ENCODE measurements at places on chromosomes 13 and 19.

GRCh38 chr19:17648786-17649185 lies 39.4 kb downstream of the UNC13A start:
- DNase-seq = no peak

DNA sequence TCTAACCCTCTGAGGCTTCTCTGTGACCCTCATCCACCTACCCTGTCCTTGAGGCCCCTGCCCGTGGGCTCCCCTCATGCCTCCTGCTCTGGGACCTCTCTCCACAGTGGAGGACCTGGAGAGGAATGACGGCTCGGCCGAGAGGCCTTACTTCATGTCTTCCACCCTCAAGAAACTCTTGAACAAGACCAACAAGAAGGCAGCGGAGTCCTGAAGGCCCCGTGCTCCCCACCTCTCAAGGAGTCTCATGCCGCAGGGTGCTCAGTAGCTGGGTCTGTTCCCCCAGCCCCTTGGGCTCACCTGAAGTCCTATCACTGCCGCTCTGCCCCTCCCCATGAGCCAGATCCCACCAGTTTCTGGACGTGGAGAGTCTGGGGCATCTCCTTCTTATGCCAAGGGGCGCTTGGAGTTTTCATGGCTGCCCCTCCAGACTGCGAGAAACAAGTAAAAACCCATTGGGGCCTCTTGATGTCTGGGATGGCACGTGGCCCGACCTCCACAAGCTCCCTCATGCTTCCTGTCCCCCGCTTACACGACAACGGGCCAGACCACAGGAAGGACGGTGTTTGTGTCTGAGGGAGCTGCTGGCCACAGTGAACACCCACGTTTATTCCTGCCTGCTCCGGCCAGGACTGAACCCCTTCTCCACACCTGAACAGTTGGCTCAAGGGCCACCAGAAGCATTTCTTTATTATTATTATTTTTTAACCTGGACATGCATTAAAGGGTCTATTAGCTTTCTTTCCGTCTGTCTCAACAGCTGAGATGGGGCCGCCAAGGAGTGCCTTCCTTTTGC lies 10.8 kb upstream of the ILF3 start:
- no peak for DNase-seq

DNA sequence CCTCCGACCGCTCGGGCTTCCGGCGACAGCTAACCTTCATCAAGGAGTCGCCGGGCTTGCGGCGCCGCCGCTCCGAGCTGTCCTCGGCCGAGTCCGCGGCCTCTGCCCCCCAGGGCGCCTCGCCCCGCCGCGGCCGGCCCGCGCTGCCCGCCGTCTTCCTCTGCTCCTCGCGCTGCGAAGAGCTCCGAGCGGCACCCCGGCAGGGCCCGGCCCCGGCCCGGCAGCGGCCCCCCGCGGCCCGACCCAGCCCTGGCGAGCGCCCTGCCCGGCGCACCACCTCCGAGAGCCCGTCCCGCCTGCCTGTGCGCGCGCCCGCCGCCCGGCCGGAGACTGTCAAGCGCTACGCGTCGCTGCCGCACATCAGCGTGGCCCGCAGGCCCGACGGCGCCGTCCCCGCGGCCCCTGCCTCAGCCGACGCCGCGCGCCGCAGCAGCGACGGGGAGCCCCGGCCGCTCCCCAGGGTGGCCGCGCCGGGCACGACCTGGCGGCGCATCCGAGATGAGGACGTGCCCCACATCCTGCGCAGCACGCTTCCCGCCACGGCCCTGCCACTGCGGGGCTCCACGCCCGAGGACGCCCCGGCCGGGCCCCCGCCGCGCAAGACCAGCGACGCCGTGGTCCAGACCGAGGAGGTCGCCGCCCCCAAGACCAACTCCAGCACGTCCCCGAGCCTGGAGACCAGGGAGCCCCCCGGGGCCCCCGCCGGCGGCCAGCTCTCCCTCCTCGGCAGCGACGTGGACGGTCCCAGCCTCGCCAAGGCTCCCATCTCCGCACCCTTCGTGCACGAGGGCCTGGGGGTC lies 9.6 kb downstream of the C19orf25 start:
- no peak for DNase-seq

DNA sequence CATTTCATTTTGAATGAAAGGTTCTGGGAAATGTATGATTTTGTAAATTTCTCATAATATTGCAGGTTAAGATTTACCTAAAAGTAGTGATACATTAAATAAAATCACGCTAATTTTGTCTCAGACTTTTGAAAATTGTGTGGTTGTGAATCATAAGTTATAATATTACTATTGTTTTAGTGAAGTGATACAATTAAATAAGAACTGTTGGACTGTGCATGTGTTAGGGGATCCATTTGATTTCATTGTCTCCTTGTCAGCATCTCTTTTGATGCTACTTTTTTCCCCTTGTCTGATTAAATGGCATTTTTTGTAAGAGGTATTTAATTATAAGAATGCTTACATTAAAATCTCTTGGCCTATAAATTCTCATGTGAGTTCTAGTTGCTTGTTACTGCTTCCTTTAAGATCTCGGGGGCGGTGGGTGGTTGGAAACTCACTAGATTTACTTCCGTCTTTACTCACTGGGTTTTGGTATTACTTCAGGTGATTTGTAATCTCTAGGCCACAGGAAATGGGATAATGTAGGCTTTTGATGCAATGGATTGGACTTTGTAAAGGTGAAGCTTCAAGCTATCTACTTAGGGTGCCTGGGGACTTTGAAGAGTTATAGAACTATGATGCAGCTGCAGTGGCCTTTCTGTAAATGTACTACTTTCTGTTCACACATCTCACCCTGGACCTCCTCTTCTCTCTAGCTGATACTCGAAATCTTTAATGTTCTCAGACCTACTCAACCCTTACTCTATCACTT lies 66.5 kb downstream of the PAN3 start:
- no peak for DNase-seq

GRCh38 chr13:98853771-98854221 lies 101.3 kb upstream of the SLC15A1 start:
- DNase-seq = no peak

GRCh38 chr13:24680258-24680920 lies at the start of gene ATP12A:
TSS of gene ATP12A (plus strand) at chr13:24680408. CDS start at chr13:24680744, 336 bp downstream.
- no peak for DNase-seq

DNA sequence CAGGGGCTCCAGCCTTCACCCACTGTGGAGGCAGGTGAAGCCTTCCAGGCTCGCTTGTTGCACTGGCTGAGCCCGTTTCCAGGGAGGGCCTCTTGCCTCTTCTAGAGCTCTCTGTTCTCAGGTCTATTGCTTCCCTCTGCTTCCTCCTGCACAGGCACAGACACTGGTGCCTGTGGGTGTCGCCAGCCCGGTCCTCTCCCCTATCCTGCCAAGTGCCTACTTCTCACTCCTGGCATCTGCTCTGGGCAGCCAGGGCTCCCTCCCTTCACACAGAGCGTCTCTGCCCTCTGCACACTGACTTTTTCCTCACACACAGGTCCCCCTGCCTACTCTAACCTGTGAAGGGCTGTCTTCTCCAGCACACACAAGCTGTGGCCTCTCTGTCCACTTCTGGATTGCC lies 60.3 kb downstream of the SLC7A9 start:
- DNase-seq = no peak

DNA sequence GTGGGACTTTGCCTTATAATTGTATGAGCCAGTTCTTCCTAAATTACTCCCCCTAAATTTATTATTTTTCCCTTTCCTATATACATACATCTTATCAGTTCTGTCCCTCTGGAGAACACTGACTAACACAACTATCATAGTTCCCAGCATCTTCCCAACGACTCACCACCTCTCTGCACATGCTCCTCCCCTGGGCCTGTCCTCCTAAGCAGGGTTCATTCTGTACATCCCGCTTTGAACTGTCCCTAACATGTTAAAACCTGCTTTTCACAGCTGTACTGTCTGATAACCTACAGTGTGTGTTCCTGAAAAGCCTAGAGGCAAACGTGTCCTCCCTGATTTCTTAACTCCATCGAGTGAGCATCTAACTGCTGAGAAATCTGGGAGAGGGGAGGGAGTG lies 141.7 kb downstream of the EFNB2 start:
- DNase-seq = no peak
